Activated CD4-positive, alpha-beta T cell treated with anti-CD3 and anti-CD28 coated beads, Interleukin-2, amount 10 ng/mL, durations not matched to agents 7 days and 5 days (primary cell): ENCODE measurements at places on chromosomes 1 and 21.

DNA sequence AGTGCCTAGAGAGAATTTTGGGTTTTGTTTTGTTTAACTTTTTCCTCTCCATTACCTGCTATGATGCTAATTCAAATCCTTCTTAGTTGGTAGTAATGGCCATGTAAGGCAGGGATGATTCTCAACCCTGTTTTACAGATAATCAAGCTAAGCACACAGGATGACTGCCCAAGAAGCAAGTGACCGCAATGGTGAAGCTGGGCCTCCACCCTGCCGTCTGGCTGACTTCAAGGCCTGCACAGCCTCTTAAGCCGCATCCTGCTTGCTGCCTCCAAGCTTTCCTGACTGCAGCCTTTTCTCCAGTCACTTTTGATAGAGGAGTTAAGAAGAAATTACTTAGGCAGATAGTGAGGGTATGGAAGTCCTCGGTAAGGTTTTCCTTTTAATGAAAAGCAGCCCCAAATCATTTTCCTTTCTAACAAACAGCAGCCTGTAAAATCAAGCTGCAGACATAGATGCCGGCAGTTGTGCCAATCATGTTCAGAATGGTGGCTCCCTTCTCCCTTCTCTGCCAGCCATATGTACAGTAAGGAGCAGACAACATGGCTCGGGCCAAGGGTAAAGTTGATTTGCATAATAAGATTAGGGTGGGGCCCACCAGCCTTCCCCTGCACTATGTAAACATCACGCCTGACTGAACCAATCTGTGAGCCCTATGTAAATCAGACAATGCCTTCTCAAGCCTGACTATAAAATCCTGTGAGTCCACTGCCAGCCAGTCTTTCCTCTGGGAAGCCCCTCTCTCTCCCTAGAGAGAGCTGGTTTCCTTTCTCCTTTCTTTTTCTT, 8.8 kb upstream of the CTBS start:
- peaks cover 2% of the 10 kb centered on the region for H3K36me3 ChIP-seq
- H3K27ac ChIP-seq: no peak overlapping the region
- no peak for DNase-seq
- H3K4me3 ChIP-seq: no peak overlapping the region
- H3K27me3 ChIP-seq: peaks cover 4% of the 10 kb centered on the region

GRCh38 chr21:42062236-42063022, 8.7 kb upstream of the UMODL1 start:
- H3K27me3 ChIP-seq: no peaks in the 10 kb centered on the region
- H3K27ac ChIP-seq: peak overlapping the region; percentile 100
- H3K4me1 ChIP-seq: peaks cover 71% of the 10 kb centered on the region

GRCh38 chr1:18630511-18631495, at the start of gene PAX7:
PAX7 (plus strand) TSS chr1:18630846; CDS start chr1:18631604, 758 bp downstream.
- DNase-seq: no peak
- H3K4me1 ChIP-seq: peaks cover 3% of the 10 kb centered on the region
- no peaks in the 10 kb centered on the region for H3K36me3 ChIP-seq

GRCh38 chr21:31484219-31484618, 140.2 kb upstream of the TIAM1 start:
- no peaks in the 10 kb centered on the region for H3K4me1 ChIP-seq
- H3K27me3 ChIP-seq: peaks cover 2% of the 10 kb centered on the region
- no peak overlapping the region for H3K27ac ChIP-seq
- H3K4me3 ChIP-seq: no peak overlapping the region

DNA sequence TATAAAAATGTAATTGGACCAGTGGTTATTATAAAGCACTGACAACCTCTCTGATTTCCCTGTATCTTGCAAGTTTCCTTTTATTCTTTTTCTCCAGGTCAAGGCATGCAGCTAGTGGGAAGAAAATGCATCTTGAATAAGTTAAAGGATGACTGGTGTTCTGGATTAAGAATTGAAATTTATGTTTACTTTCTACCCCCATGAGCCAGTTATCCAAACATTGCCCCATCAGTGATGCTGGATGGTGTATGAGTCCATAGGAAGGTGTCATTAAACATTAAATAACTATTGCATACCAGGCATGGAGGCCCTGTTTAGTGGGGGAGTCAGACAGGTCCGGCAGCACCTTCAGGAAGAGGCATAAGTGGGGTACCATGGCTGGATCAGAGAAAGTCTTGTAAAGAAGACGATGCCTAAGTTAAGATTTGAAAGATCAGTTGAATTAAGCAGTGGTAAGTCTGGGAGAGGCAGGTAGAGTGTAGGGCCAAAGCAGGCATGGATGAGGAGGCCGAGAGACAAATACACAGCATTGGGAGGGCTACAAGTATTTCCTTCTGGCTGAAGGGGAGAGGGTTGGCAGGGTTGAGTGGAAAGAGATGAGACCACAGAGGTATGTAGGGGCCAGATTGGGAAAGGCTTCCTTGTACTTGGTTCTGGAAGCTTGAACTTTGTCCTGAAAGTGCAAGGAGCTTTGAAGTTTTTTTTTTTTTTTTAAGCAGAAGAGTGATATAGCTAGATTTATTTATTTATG, 5.7 kb downstream of the SZRD1 start:
- no peak for DNase-seq
- H3K4me1 ChIP-seq: peaks cover 70% of the 10 kb centered on the region
- H3K27me3 ChIP-seq: no peaks in the 10 kb centered on the region
- no peak overlapping the region for H3K4me3 ChIP-seq
- no peak overlapping the region for H3K27ac ChIP-seq

DNA sequence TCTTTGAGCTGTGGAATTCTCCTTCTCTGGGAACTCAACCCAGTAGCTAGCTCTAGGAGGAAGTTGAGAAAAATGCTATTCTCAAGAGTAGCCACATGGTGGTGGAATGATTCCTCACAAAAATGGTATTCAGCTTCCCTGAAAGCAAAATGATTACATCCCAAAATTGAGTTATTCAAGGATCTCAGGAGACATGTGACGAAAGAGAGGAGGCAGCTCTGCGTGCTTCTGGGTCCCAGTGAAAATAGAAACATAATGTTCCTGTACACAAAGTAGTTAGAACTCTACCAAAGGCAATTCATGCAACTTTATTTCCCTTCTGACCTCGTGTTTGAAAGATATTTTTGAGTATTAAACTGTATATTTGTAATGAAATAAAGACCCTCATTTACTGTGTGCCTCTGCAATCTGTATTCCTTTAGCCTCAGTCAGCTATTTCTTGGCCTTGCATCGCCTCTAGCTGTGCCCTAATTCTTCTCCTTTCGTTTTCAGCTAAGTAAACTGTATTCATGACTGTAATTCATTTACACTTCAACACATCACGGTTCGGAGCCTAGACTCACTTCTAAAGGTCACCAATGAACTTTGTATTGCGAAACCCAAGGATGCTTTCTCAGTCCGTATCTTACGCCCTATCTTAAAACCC, 167.3 kb downstream of the FASLG start:
- no peaks in the 10 kb centered on the region for H3K36me3 ChIP-seq
- no peak overlapping the region for H3K4me3 ChIP-seq
- peaks cover 20% of the 10 kb centered on the region for H3K27me3 ChIP-seq
- no peak for DNase-seq
- H3K27ac ChIP-seq: no peak overlapping the region
- peaks cover 7% of the 10 kb centered on the region for H3K4me1 ChIP-seq

DNA sequence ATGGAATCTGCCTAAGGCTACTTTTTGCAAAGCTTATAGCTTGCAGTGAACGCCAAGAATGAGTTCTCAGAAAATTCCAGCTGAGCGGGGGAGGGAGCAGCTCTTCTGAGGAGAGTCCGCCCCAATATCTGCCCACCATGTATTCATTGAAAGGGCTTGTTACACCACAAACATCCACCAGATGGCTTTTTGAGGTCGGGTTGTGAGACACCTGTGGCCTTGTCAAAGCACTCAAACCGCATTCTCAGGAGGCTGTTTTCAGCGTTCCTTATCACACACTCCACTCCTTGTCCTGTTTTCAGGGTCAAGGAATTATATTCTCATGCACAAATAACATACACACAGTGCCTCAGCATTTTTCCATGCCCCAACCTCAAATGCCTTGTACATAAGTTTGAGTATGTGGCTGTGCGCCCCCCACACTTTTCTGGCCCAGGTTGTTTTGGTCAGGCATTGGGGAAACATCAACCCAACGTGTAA, 3.9 kb upstream of the C4BPB start:
- H3K4me1 ChIP-seq: peaks cover 37% of the 10 kb centered on the region
- H3K27me3 ChIP-seq: peaks cover 20% of the 10 kb centered on the region
- H3K4me3 ChIP-seq: no peak overlapping the region

- H3K27me3 ChIP-seq: no peaks in the 10 kb centered on the region
- peaks cover 47% of the 10 kb centered on the region for H3K4me1 ChIP-seq
- peak overlapping the region; percentile 95 for H3K4me3 ChIP-seq
- peaks cover 38% of the 10 kb centered on the region for H3K36me3 ChIP-seq
- peak overlapping the region; percentile 99 for H3K27ac ChIP-seq
- DNase-seq: peak; percentile 28
Measured at GRCh38 chr21:46322351-46323226, 1.1 kb downstream of the C21orf58 start.

- no peak overlapping the region for H3K4me3 ChIP-seq
- H3K27ac ChIP-seq: no peak overlapping the region
- H3K4me1 ChIP-seq: no peaks in the 10 kb centered on the region
- H3K36me3 ChIP-seq: no peaks in the 10 kb centered on the region
Measured at GRCh38 chr1:211876851-211877590, 46.5 kb upstream of the LPGAT1 start.
